ENCODE measurements at places on chromosomes 4 and X. TPM values are rescaled to one million over a fixed set of nuclear protein-coding genes. Genes with fewer than 3 reads are reported as not detected.

DNA sequence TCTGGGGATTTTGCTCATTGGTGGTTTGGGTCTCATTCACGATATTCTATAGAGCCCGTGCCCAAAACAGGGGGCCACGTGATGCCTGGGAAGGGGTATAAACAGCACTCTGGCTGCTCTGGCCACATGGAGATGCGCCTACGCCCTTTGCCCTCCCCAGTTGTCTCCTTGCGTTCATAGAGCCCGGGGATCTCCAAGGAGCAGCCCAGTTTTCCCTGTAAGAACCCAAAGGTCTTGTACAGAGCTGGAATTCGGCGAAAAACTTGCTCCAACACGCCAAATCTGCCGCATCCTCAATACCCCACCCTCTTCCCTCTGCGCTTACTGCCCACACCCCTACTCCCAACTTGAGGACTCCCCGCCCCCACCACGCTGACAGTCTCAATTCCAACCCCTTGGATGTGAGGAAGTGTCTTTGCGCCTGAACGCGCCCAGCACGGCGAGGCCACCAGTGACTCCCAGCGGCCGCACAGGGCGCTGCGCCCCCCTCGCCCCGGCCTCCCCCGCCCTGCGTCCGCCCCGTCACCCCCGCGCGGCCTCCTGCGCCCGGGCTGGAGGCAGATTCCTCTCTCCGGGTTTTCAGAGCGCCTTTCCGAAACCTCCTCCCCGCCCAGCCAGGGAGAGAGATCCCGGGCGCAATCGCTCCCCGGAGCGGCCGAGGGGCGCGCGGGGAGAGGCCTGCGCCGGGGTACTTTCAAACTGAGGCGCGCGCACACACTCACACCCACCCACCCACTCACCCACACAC lies at the start of gene NHS:
Gene NHS, plus strand, starts transcription at position 582 of the 748 bp plus-strand sequence. CDS start 558 bp downstream, outside the sequence.
- peak; percentile 89 for DNase-seq
- H3K27me3 ChIP-seq = no peaks in the 10 kb centered on the region
- peak within 1 kb of the TSS; percentile 68 for H3K4me3 ChIP-seq
- H3K36me3 ChIP-seq = no peaks in the 10 kb centered on the region

GRCh38 chr4:82380831-82381230 lies 7.0 kb upstream of the HNRNPD start:
- H3K4me1 ChIP-seq = no peaks in the 10 kb centered on the region
- no peaks in the 10 kb centered on the region for H3K27me3 ChIP-seq
- H3K27ac ChIP-seq = no peak overlapping the region
- DNase-seq = no peak

- peak overlapping the region; percentile 76 for H3K27ac ChIP-seq
- H3K4me3 ChIP-seq = peak overlapping the region; percentile 41
- H3K4me1 ChIP-seq = peaks cover 16% of the 10 kb centered on the region
Measured at GRCh38 chr4:159227378-159227777, 124.5 kb downstream of the RAPGEF2 start.

- no peak overlapping the region for H3K4me3 ChIP-seq
- no peak for DNase-seq
- no peak overlapping the region for H3K27ac ChIP-seq
- no peaks in the 10 kb centered on the region for H3K36me3 ChIP-seq
Measured at GRCh38 chrX:46209037-46209436, 336.2 kb downstream of the ZNF674 start.

DNA sequence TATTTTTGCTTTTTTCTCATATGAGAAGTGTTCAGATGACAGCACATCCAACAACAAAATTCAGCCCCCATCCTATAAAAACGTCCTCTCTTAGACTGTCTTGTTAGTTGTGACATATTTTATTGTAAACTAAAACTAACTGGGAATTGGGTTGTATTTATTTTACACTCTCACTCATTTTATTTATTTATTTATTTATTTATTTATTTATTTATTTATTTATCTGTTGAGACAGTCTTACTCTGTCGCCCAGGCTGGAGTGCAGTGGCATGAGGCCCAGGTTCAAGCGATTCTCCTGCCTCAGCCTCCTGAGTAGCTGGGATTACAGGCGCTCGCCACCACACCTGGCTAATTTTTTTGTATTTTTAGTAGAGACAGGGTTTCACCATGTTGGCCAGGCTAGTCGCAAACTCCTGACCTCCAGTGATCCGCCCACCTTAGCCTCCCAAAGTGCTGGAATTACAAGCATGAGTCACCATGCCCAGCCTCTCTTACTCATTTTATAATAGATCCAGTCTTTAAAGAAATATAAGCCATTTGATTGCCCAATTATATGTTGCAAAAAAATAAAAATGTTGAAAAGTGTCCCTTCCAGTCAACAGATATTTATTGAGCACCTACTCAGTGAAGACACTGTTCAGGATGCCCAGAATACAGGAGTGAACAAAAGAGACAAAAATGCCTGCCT lies 44.6 kb downstream of the PALLD start:
- H3K27me3 ChIP-seq = no peaks in the 10 kb centered on the region
- no peaks in the 10 kb centered on the region for H3K4me1 ChIP-seq
- no peak overlapping the region for H3K27ac ChIP-seq
- H3K4me3 ChIP-seq = no peak overlapping the region
- DNase-seq = no peak

GRCh38 chrX:74421740-74422352 lies 553 bp downstream of the SLC16A2 start:
- H3K27me3 ChIP-seq = no peaks in the 10 kb centered on the region
- peaks cover 14% of the 10 kb centered on the region for H3K4me1 ChIP-seq
- peak overlapping the region; percentile 92 for H3K27ac ChIP-seq
- H3K4me3 ChIP-seq = peak overlapping the region; percentile 60
- no peaks in the 10 kb centered on the region for H3K36me3 ChIP-seq

- H3K36me3 ChIP-seq = no peaks in the 10 kb centered on the region
- H3K4me3 ChIP-seq = no peak overlapping the region
- H3K4me1 ChIP-seq = peaks cover 11% of the 10 kb centered on the region
- no peaks in the 10 kb centered on the region for H3K27me3 ChIP-seq
- H3K27ac ChIP-seq = no peak overlapping the region
Measured at GRCh38 chrX:85052205-85052604, 48.5 kb downstream of the APOOL start.

- H3K27ac ChIP-seq = no peak overlapping the region
- H3K4me3 ChIP-seq = no peak overlapping the region
- DNase-seq = no peak
Measured at GRCh38 chr4:55107054-55107453, 18.3 kb downstream of the KDR start.

DNA sequence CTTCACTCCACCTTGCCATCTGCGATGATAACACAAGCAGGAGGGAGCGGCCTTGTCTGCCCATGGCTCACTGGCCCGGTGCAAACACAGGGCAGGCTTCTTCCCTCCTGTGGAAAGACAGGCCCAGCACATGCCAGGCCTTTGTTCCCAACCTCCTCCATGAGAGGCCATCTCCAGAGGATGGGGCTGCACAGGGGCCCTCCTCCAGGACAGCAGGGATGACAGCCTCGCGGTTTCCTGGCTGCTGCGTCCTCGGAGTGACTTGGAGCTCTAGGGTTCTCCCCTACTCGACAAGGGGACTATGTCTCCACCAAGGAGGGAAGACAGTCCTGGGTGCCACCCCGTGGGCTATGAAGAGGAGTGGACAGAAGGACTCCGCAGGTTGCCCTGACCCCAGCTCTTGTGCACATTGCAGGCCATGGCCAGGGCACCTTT lies 21.8 kb downstream of the RNF212 start:
- no peaks in the 10 kb centered on the region for H3K27me3 ChIP-seq
- DNase-seq = no peak
- no peak overlapping the region for H3K27ac ChIP-seq
- H3K36me3 ChIP-seq = no peaks in the 10 kb centered on the region
- H3K4me1 ChIP-seq = no peaks in the 10 kb centered on the region

DNA sequence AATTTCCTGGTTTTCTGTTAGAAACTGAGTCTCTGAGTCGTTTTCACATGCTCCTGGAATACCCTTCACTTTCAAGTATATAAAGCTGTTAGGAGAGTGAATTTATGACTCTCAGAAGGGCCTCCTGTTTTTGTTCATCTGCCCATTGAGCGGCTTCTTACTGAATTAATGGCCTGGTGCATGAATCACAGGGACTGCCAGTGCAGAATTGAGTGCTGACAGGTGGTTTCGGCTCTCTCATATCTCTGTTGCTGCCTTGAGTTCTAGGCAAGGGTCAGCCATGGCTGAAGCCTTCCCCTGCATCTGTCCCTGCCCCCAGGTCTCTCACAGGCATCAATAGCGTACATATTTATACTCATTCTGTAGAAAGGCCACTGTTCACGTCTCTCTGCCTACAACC lies 22.7 kb upstream of the SEPSECS start:
- no peaks in the 10 kb centered on the region for H3K36me3 ChIP-seq
- no peak overlapping the region for H3K4me3 ChIP-seq
- no peak overlapping the region for H3K27ac ChIP-seq
- H3K4me1 ChIP-seq = no peaks in the 10 kb centered on the region
- DNase-seq = no peak
- no peaks in the 10 kb centered on the region for H3K27me3 ChIP-seq

Gene REELD1
- not detected for total RNA-seq

Gene RASGEF1B
- total RNA-seq = 10.3 TPM

Gene RPL34
- total RNA-seq = 1,612 TPM

Gene HSPA4L
- total RNA-seq = 6.1 TPM

Gene MAGEC1
- not detected for total RNA-seq

Gene DDX53
- total RNA-seq = not detected
